ENCODE measurements at places on chromosomes 6 and 20.

DNA sequence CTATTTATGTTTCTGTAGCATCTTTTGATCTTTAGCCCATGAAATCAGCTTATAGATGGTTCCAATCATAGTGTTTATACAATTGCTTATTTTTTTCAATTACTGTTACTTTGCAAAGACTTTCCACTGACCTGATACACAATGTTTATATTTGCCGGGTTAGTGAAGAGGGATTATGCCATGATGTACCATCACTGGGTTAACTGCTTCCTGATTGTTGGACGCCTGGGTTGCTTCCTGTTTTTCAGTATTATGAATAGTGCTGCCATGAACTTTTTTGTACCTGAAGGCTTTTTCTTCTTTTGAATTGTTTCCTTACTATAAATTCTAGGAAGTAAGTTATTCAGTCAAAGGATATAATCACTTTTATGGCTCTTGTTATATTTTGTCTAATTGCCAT, 6.9 kb downstream of the MANBAL start:
- no peak for DNase-seq

GRCh38 chr6:12066297-12066696, 54.2 kb downstream of the HIVEP1 start:
- no peak for DNase-seq

DNA sequence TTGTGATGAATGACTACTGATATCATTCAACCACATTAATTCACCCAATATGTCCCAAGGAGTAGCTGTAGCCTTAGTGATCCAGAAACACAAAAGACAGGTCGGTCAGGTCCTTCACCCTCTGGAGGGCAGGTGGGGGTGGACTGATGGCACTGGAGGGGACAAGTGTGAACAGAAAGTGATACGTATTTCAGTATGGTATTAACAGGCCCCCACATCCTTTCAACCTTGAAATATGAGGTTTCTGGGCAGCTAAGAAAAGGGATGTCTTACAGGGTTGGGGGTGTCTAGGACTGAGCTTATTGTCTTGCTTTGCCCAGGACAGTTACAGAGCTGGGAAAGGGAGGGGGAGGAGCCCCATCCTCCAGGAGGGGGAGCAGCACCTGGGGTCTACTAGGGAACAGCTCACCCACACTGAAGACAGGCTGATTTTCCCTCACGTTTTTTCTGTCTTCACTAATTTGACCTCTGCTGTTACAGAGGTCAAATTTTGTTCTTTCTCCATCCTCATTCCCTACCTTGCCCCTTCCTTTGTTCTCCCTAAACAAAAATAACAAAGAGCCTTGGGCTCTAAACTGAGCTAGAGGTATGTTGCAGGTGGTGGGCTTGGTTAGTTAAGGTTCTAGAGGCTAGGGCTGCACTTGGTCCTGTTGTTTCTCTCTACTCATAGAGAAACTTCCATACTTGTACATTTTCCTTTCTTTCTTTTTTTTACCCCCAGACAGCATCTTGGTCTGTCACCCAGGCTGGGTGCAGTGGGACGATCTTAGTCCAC, 38.0 kb upstream of the EEF1A1 start:
- no peak for DNase-seq

DNA sequence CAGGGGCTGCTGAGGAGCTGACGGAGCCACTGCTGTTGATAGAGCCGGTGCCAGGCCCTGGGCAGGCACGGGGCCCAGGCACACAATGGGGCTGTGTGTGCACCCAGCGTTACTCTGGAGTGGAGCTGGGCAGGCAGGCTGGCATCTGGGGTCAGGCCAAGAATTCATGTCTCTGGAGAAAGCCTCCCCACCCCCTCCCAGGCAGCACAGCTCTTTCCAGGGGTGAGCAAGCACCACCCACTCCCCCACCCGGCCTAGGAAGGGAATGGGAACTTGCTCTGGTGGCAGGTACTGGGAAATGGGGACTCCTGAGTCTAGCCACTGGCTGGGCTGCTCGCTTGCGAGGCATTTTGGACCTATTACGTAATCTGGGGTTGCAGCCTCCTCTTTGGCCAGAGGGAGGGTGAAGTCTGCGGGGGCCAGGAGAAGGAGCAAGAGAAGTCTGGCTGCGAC, 22.7 kb downstream of the TFEB start:
- no peak for DNase-seq

GRCh38 chr20:33851842-33852466, 40.8 kb downstream of the CHMP4B start:
- DNase-seq, result no peak

DNA sequence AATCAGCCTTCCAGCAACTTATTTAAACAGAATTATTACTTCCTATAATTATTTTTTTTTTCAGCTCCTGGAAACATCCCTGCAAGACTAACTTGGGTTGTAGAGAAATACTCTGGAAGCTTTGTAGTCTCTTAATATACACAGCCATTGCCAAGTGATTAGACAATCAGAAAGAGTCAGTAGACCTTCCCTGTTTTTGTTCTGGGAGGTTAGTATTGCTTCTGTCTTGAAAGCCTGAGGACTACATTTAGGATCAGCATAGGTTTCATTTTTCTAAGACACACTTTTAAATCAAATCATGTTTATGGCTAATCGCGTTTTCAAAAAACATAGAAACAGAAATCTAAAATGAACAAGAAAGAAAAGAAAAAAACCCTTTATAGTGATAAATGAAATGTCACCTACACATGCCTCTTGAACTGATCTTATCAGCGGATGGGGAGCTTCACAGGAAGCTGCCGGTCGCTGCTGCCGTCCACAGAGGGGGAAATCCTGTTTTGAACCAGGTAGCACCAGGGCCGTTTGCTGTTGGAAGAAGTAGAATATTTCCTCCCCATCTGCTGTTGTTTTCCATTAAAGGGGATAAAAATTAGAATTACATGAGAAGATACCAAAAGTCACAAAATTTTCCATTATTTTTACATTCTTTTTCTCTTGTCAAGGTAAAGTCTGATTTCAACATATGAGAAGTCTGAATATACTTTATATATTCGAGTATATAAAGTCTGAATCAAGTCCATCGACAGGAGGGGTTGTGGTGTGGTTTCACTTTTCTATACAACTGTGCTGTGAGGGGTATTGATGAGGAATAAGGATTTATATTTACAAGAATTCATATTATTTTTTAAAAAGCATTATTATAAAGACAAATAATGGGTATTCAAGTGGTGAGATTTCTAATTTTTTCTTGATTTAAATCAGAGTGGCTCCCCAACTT, 94.6 kb downstream of the ARMC2 start:
- peak; percentile 37 for DNase-seq

GRCh38 chr6:73823046-73823735, 127.2 kb downstream of the CD109 start:
- no peak for DNase-seq

GRCh38 chr6:54244430-54244829, 63.8 kb upstream of the TINAG start:
- DNase-seq, result no peak

DNA sequence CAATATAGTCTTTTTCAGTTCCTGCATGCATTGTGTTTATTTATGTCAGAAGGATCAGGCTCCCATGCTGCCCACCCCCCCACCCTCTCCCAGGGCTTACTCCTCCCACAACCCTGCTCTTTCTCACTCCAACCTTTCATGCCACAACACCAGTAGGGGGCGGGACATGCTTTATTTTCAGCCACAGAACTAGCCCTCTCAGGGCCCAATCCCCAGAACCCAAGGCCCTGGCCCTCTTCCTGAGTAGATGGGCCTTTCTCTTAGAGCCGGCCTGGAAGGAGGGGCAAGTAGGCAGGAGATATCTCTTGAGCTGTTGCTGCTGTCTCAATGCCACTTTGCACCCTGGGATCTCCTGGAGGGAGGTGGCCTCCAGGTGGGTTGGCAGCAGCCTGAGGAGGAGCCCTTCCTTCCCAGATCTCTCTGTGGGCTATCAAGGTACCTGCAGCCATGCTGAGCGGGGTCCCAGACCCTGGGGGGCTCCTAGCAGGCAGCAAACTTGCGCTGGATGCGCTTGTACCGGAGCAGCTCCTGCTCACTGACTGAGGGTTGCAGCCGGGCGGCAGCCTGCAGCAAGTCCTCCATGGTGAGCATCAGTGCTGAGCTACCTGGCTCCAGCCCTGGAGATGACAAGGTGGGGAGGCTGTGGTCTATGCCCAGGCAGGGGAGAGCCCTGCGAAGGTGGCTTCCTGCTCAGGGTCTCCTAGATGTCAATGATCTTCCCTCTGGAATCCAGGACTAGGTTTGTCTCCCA, 3.5 kb downstream of the GNMT start:
- no peak for DNase-seq

DNA sequence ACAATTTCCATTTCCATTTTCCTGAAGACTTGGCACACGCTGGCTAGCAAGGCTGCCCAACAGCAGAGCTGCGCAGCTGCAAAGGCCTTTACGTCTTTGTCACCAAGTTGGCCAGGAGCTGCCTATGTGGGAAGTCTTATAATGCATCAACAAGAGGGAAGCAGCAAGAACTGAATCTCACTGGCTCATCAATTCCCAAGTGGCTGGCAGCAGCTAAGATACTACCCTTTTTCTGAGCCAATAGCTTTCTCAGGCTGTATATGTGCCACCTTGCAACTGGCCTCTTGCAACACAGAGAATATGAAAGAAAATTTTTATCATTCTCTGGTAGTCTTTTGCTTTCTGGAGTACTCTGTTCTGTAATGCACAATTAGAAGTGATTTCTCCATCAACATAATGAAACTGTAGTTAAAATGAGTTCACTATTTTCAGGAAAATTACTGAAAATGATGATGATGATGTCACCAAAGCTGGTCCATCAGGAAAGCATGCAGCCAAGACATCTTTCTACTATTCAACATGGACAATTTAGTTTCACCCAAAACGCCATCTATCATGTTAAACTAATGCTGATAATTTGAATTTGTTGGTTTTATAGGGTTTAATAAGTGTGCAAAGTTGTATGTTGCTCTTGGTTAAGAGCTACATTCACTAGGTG, 97.3 kb upstream of the FOXA2 start:
- DNase-seq, result no peak

DNA sequence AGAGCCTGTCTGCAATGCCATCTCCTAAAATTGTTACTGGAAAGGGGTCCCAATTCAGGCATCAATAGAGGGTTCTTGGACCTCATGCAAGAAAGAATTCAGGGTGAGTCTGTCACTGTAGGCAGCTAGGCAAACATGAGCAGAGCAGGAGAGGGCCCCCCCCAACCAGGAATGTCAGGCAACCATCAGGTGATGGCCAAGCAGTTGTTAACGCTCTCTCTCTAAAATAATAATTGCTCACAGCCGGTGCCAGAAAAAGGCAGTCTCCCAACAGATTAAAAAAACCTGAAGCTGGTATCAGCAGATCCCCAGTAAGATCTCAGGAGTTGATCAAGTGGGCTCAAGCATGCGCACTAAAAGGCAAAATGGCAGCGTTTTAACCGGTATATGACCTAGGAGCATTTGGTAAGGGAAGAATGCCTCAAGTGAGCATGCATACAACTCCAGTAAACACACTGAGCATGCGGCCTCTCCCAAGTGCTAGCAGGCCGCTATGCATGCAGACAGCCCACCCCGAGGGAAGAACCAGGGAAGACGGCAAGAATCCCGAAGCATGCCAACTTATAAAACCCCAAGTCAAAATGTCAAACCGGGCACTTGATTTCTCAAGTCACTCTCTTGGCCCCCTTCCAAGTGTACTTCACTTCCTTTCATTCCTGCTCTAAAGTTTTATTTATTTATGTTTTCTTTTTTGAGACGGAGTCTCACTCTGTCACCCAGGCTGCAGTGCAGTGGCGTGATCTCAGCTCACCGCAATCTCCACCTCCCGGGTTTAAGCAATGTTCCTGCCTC, 44.0 kb upstream of the RNGTT start:
- DNase-seq, result no peak

- DNase-seq, result no peak
Observed at GRCh38 chr6:81565071-81565470, 187.4 kb downstream of the TENT5A start.

DNA sequence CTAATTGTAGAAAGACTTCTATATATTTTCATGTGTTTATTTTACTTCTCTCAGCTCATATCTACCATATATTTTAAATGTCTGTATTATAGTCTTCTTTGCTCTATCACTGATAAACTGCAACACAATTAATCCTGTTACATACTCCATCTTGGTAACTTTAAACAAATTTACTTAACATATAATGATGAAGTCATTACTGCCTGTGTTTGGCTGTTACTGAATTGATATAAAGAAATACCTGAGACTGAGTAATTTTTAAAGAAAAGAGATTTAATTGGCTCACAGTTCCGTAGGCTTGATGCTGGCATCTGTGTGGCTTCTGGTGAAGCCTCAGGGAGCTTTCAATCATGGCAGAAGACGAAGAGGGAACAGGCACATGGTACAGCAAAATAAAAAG, 1480.4 kb downstream of the HACE1 start:
- no peak for DNase-seq

DNA sequence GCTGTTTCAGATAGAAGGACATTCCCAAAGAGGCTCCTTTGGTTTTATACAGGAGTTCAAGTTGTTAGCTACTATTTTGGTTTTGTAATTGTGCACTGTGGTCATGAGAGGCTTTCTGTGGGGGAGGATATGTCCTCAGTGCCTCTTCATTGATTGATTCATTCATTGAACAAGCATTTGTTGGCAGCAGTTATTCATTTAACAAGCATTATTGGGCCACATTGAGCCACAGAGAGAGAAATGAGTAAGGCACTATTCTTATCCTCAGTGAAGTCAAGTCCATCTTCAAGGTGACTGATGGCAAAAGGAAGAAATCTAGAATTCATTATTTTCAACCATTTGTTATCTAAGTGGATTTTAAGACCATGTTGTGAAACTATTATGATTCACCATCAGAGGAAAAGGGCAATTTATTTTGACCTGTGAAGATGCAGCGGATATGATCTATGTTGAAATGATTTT, 697.2 kb upstream of the CITED2 start:
- DNase-seq, result no peak

DNA sequence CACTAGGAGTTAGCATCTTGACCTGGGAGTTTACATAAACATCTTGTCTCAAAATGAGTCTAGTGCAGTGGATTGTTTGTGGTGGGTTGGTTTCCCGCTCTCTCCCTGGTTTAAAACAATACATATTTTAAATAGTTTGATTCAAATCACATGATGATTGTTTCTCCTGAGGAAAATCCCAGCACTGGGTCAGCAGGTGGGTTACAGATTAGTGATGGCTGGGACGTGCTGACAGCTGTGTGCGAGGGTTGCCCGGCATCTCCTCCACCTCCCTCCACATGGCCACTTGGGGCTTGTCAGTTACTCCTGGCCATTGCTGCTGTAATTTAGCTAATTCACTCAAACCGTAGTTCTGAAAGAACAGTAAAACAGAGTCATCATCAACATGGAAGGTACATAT, 306.4 kb upstream of the CITED2 start:
- no peak for DNase-seq

DNA sequence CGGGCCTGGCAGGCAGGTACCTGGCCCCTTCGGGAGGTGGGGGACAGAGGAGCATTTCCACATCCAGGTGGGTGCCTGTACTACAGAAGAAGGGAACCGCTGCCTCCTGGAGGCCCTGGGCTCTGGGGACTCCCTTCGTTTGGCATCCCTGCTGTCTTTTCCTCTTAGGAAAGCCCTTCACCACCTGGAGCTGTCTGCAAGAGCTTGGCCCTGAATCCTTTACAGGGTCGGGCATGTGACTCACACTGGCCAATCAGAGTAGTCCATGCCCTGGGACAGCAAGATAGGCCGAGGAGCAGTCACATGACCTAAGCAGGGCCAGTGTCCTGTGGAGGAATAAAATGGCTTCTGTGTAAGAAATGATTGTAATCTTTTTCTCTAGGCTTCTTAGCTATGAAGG, 224.9 kb downstream of the ANKRD60 start:
- DNase-seq, result no peak
